ENCODE measurements at places on chromosomes 6 and 20. TPM values are rescaled to one million over a fixed set of nuclear protein-coding genes. Genes with fewer than 3 reads are reported as not detected.

OR2H2 gene
- total RNA-seq = not detected

- DNase-seq = no peak
Measured at GRCh38 chr6:53216301-53216700, 67.7 kb upstream of the GCM1 start.

BCAS1 gene
- total RNA-seq = under 0.01 TPM

BANF2 gene
- total RNA-seq = not detected

ECHDC1 gene
- 47.0 TPM for total RNA-seq

- DNase-seq = no peak
Measured at GRCh38 chr6:160284575-160284974, 26.0 kb upstream of the SLC22A2 start.

- DNase-seq = no peak
Measured at GRCh38 chr6:46411456-46412197, 79.6 kb downstream of the RCAN2 start.

- peak; percentile 13 for DNase-seq
Measured at GRCh38 chr6:130282234-130282995, 59.7 kb upstream of the SAMD3 start.

TMEM170B gene
- total RNA-seq = 4.5 TPM

DNA sequence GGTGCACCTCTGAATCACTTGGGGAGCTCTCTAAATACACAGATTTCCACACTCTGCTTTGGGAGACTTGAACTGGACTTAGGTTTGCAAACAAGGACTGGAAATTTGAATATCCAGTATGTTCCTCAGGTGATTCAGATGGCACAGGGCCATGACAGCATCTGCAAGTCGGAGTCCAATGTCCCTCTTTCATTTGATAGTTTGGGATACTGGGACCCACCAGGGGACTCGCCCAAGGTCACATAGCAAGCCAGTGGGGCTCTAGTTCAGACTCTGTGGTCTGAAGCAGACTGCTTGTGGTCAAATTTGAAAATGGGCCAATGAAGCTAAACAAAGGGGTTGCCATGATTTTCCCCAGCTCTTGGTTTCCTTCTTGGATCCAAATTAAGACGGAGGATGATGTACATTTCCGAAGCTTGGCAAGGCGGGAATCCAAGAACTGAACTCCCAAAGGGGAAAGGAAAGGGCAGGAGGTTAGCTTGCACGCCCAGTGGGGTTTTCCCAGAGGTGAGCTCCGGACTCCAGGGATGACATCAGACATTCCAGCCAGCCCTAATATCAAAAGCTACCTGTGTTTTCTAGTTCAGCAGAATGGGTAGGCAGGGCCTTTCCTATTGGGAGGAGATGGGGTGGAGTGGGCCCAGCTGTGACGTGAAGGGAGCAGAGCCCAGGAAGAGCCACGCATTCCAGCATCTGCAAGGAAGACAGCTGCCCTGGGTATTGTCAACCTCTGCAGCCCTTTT is 3.4 kb upstream of the SYS1 start:
- peak; percentile 82 for DNase-seq

GRCh38 chr6:24329451-24329850 is 28.4 kb downstream of the DCDC2 start:
- no peak for DNase-seq

CYP21A2 gene
- total RNA-seq = not detected

GRCh38 chr6:150866147-150866990 is 867 bp downstream of the MTHFD1L start:
- peak; percentile 91 for DNase-seq

- DNase-seq = peak; percentile 52
Measured at GRCh38 chr6:35219683-35220326, 6.0 kb downstream of the SCUBE3 start.

GRCh38 chr6:23584134-23584763 is 541.8 kb upstream of the NRSN1 start:
- DNase-seq = peak; percentile 62

DNA sequence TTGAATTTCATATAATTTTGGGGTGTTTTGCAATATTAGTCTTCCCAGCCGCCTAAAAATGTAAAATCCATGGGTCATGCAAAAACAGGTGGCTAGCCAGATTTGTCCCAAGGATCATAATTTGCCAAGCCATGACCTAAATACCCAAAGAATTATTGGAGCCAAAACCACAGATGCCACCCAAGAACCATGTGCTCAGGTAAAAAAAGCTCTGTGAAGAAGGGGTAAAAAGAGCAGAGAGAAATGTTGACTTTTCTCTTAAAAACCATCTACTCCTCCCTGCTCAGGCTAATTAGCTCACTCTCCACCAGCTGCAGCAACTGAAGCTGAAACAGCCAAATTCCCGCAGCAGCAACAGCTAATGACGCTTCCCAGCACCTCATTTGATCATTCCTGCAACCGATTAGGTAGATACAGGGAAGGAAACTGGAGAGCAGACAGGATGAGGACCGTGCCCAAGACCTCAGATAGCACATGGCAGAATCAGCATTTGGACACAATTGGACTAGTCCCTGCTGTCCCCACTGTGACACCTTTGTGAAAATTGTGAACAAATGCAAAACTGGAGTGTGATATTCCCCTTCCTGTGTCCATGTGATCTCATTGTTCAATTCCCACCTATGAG is 107.9 kb upstream of the NXT1 start:
- DNase-seq = no peak

GRCh38 chr20:50498071-50498776 is 12.0 kb upstream of the PTPN1 start:
- DNase-seq = no peak

- DNase-seq = no peak
Measured at GRCh38 chr20:17499041-17499440, 32.1 kb downstream of the BFSP1 start.

LAMA4 gene
- 494 TPM for total RNA-seq

HLA-DMB gene
- 0.83 TPM for total RNA-seq

DNA sequence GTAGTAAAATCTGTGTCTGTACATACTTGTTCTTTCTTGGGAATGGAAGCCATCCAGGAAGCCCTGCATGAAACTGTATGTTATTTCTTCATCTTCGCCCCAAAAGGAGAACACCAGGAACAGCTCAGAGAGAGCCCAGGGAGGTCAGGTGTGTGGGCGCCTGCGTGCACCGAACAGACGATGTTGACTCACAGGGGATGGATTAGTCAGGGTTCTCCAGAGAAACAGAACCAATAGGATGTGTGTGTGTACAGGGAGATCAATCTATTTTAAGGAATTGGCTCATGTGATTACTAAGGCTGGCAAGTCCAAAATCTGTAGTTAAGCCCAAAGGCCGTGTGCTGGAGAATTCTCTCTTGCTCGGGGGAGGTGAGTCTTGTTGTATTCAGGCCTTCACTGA is 45.7 kb downstream of the RNASET2 start:
- DNase-seq = peak; percentile 64

GRCh38 chr6:165243801-165244200 is 65.6 kb downstream of the C6orf118 start:
- DNase-seq = no peak

GRCh38 chr20:37980876-37981275 is 52.4 kb downstream of the TTI1 start:
- no peak for DNase-seq

DNA sequence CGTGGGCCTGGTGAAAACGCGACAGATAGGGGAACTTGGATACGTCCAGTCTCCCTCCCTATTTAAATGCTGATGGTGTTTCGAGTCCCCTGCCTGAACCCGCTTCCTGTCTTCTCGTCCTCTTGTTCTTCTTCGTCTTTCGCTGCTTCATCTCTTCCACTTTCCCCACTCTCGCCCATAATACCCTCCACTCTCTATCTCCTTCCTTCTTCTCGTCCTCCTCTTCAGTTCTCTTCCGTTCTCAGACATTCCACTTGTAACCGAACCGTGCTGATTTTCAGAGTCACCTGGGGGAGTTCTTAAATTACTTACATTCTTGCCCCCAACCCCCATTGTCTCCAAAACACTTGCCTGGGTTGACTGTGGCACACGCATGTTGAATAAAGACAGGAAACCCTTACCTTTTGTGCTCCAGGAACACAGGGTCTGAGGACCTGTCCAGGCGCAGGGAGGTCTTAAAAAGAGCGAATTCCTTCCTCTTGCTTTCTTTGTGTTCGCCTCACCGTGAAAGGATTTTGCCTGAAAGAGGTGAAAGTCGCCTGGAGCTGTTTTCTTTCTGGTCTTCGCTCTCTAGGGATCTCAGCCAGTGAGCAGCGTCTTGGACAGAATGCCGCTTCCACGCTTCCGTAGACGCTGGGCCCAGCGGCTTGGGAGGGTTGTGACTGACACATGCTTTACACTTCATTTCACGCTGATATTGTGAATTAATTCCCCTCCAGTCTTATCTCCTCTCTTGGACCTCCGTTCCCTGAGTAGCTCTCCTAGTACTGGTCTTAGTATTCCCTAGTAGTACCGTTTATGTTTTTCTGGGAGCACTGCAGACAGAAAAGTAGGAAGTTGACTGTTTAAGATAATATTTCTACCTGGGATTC is 184.0 kb downstream of the GPX5 start:
- DNase-seq = no peak

- DNase-seq = no peak
Measured at GRCh38 chr20:43653966-43654365, 12.9 kb upstream of the MYBL2 start.

CALHM5 gene
- total RNA-seq = 4.4 TPM

- no peak for DNase-seq
Measured at GRCh38 chr6:145032562-145033145, 702.7 kb downstream of the EPM2A start.

DEFB124 gene
- total RNA-seq = not detected

- DNase-seq = no peak
Measured at GRCh38 chr6:156993713-156994112, 216.5 kb downstream of the ARID1B start.

SLC22A7 gene
- not detected for total RNA-seq

GRCh38 chr6:101226677-101227135 is 166.8 kb upstream of the GRIK2 start:
- DNase-seq = peak; percentile 3

EPM2A gene
- total RNA-seq = 10.0 TPM

CLIC5 gene
- not detected for total RNA-seq

GRCh38 chr6:132972971-132973370 is 158.6 kb downstream of the RPS12 start:
- no peak for DNase-seq

DNA sequence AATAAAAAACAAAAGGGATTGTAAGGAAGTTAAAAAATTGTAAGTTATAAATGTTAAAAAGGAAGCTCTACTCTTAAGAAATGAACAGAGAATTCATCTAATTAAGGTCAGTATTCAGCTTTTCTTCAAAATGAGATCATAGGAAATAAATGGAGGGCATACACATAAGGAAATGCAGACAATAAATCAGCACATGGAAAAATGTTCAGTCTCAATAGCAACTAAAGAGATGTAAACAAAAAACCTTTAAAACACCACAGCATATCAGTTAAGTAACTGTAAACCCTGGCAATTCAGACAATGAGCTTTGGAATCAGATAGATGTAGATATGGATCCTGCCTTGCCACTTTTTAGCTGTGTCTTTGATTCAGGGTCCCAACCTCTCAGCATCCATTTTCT is 24.0 kb upstream of the CLIC5 start:
- DNase-seq = no peak

DNA sequence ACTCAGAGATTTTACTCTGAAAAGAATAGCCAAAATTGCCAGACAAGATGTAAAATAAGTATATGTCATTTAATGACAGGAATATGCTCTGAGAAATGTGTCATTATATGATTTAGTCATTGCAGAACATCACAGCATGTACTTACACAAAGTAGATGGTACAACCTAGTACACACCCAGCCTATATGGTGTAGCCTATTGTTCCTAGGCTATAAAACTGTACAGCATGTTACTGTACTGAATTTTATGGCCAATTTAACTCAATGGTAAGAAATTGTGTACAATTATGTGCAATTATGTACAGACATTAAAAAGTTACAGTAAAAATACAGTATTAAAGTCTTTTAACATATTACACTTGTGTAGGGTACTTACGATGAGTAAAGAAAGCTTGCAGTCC is 311.9 kb upstream of the EPHA7 start:
- no peak for DNase-seq

BNIP5 gene
- total RNA-seq = not detected

- DNase-seq = peak; percentile 61
Measured at GRCh38 chr20:32501709-32502108, 83.4 kb downstream of the NOL4L start.

FLRT3 gene
- 5.1 TPM for total RNA-seq

SAMD5 gene
- total RNA-seq = 4.0 TPM

- peak; percentile 40 for DNase-seq
Measured at GRCh38 chr6:20159781-20160540, 52.3 kb downstream of the MBOAT1 start.

DNA sequence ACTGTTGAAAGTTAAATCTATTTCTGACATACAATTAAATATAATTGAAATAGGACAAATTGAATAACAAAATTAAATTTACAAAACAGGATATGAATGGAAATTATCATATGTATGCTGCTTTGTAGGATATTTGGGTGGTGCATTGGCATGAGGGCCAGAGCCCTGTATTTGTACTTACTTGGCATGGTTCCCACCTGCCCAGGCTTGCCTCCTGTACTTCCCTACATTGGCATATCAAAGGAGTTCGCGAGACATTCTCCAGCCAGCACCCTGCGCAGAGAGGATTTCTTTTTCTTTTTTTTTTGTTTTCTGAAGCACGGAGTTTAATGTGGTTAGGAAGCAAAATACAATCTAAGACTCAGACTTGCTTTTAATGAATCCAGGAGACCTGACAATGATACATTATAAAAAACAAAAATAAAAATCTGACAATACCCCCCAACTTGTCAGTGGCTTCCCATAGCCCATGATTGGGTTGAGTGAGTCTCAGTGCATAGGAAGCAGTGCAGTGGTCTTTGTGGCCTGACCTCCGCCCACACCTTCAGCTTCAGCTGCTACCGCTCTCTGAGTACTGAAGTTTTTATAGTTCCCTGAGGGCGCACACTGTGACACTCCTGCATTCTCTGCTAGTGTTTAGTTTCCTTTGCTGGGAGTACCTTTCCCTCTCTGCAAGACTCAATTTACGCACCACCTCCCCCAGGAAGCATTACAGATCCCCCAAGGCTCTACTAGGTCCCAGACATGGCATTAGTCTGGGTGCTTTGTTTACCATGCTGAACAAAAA is 440.8 kb downstream of the UTRN start:
- peak; percentile 61 for DNase-seq

DNA sequence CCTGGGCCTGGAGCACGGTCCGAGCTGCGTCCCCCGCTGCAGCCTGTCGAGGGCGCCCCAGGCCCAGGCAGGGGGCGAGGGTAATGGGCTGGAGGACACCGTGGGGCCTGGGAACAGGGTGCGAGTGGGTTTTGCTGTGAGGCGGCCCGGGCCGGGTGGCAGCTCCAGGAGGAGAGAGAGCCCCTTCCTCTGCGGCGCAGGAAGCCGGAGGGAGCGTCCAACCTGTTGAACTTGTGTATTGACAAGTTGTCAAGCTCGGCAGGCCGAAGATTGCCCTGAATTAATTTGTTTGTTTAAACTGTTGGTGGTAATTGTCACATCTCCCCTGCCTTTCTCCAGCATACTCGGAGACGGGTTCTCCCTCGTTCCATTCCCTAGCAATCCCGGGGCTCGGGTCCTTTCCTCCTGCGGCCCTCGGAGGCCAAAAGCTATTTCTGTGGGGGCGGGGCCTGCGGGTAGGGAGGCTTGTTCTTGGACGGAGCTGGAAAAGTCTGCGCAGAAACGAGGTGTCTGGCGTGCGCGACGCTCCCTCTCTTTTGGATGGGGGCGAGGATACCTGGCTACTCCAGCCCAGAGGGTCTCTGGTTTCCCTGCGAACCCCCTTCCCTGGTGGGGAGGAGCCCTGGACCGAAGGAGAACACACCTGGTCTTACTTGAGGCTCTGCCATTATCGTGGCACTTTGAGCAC is 9.9 kb downstream of the NR2E1 start:
- DNase-seq = no peak
